ENCODE measurements at places on chromosomes 1 and 21.

DNA sequence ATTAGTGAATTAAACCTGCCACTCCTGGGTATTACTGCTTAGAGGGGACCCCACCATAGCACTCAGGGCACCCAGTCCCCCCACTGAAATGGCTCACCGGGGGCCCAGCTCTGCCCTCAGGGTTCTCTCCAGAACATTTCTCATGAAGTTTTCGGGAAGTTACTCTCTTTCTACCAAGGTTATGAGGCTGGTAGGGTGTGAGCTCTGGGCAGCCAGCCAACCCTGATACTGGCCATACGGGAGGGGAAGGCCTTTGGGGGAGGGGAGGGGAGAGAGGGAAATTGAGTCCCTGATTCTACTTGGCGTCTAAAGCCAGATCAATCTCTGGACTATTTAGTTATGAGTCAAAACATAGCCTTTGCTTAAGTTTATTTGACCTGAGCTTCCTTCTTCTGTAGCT, 12.9 kb upstream of the PDE9A start:
- no peak for DNase-seq

DNA sequence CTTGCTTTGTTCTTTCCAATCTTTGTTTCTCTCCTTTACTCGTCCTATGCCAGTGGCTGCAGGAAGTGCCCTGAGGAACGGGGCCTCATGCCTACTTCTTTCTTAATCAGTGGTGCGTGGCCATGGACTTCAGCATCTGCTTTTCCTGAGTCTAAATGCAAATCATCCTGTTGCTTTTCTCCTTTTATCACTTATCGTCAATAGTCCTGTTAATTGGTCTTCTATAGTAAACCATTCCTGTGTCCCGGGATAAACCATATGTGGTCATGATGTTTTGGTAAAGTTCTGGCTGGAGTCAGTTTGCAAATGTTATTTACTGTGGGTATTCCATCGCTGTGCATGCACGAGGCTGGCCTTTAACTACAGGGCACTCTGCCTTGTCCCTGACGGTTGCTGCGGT, 47.5 kb downstream of the AGPAT3 start:
- no peak for DNase-seq

- DNase-seq = no peak
Observed at GRCh38 chr1:33443080-33443704, 12.3 kb upstream of the PHC2 start.

DNA sequence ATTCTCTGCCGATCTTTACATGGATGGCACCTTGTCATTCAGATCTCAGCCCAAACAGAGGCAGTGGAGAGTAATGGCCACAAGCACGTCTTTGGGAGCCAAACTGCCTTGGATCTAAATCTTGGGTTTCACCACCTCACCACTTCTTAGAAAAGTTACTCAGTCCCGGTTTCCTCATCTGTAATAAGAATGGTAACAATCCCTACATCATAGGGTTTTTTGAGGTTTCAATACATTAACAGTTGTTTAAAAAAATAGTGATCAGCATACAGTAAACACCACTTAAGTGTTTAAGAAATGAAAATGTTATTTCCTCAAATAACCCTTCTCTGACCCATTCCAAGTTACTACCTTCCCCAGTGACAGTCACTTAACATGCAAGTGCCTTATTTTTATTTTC, 38.5 kb upstream of the KCNA3 start:
- no peak for DNase-seq

GRCh38 chr1:1422465-1423244, 1.6 kb upstream of the ANKRD65 start:
- no peak for DNase-seq

DNA sequence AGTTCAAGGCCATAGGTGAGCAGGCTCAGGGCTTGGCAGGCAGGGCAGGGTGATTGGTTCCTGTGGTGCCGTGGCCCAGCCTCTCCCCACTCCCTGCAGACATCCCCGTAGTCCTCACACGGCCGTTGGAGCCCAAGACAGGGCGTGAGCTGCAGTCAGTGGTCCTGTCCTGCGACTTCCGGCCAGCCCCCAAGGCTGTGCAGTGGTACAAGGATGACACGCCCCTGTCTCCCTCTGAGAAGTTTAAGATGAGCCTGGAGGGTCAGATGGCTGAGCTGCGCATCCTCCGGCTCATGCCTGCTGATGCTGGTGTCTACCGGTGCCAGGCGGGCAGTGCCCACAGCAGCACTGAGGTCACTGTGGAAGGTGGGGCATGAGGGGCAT, 71.9 kb downstream of the OBSCN start:
- DNase-seq = no peak

DNA sequence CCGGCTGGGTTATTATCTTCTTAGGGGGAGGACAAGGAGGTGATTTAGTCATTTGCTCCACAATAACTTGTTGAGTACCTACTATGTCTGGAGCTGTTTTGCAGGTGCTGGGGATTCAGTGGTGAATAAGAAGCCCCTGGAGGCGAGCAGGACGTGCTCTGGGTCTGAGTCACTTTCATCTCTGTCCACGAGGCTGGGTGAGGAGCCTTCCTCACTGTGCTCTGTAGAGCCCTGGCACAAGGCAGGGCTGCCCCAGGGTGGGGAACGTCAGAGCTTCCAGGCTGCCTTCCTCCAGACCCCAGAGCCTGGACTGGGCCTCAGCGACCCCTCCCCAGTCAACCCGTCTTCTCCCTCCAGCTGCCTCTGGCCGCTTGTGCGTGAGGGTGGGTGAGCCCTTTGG, 2.5 kb upstream of the PADI6 start:
- no peak for DNase-seq
